Stimulated activated CD4-positive, alpha-beta T cell treated with anti-CD3 and anti-CD28 coated beads, Interleukin-15, amount 100 ng/mL, for 1 hour (primary cell): ENCODE measurements at places on chromosomes 13 and 19.

- DNase-seq = no peak
Observed at GRCh38 chr19:30169196-30169900, 202.8 kb upstream of the ZNF536 start.

- no peak for DNase-seq
Observed at GRCh38 chr13:47168066-47168465, 271.2 kb upstream of the HTR2A start.

DNA sequence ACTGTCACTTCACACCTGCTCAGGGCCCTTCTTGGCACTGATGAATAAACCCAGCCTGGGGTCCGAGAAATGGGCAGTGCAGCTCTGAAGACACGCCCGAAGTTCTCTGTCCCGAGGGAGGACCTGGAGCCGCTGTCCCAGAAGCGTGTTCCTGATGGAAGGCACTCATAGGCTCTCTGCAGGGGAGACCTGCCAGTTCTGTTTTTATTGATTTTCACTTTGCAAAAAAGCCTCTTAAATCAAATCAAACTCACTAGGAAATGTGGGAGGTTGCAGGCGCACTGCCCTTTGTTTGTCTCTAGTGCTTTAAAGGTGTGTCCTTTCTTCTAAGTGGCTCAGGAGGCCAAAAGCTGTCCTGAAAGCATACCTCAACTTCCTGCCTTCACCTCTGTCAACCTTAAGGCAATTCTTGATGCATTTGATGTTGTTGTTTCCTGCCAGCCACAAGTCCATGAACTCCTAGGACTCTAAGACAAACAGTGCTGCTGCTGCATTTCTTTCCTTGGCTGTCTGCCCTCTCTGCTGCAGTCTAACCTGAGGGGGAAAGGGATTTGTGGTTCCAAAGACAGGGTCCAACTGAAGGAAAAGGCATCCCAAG, 663.2 kb downstream of the UQCRFS1 start:
- DNase-seq = no peak

DNA sequence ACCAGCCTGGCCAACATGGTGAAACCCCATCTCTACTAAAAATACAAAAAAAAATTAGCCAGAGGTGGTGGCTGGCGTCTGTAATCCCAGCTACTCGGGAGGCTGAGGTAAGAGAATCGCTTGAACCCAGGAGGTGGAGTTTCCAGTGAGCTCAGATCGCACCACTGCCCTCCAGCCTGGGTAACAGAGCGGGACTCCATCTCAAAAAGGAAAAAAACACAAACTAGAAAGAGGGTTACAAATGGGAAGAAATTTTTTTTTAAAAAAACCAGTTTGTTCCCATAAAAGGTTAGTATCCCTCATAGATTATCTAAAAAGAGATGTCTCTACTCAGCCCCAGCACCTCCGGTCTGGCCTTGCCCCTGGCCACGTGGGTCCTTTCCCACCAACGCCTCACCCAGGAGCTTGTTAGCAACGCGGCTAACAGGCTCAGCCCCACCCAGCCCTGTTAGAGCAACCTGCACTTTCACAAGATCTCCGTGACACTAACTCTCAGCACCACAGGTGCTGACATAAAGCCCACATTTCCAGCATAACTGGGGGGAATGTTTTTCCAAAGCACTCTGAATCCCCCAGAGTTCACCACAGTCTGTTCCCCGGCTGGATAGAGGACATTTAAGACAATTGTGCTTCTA, 4.3 kb downstream of the DMKN start:
- no peak for DNase-seq

- no peak for DNase-seq
Observed at GRCh38 chr13:21846605-21847004, 175.7 kb downstream of the FGF9 start.

DNA sequence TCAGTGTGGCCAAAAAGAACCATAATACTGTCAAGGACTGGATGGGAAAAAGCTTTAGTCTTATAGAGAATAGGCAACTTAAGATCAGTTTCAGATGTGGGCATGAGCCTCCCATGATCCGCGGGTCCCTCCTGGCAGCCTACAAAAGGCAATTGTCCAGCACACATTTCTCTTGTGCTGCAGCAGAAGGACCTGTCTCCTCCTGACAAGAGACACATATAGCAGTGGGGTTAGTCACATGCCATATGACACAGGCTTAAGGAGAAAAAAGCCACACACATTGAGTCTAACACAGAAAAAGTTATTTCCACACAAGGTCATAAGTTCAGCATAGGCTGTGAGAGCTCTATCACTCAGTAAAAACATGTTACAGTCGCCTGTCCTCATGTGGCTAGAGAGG, 1378.7 kb upstream of the PRR20A start:
- no peak for DNase-seq

GRCh38 chr13:52001120-52001731, 10.0 kb downstream of the ATP7B start:
- no peak for DNase-seq

DNA sequence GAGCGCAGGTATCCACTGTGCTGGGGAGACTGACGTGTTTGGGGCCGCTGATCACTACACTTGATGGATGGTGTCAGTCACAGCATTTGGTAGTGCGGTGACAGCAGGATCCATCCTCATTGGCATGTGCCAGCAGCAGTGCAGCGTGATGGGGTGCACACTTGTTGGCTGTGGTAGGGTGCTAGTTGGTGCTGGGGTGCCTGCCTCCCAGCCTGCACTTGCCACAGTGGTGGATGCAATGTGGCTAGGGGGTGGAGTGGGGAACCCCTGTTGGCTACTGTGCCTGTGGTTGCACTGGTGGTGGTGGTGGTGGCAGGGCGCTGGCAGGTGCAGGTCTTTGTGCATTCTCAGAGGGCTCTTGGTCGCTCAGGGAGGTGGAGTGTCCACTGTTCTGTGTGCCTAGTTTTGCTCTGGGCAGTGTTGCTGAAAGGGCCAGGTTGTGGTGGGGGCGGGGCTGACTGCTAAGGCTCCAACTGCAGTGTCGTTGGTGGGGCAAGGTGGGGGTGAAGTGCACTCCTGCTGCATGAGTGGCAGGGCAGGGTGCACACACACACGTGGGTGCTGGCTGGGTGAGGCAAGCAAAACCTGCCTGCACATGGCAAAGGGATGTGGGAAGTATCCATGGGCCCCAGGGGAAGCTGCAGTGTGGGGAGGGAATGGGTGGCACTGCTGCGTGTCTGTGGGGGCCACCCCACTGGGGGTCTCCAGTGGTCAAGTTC, 84.8 kb downstream of the ZMYM2 start:
- DNase-seq = no peak

GRCh38 chr19:42052241-42052863, 17.7 kb downstream of the GRIK5 start:
- no peak for DNase-seq

DNA sequence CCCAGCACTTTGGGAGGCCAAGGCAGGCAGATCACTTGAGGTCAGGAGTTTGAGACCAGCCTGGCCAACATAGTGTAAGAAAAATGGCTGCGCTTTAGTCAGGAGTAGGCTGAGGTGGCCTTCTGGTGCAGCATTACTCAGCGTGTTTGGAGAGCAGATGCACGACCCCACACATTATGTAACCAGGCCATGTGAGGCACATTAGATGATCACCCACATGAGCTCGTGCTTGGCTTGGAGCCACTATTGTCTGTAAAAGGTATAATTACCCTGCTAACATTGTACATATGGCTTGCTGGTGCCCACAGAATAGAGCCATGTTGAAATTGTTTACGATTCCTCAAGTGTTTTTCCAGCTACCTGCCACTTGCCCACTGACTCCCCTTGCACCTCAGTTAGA, 24.0 kb upstream of the SCEL start:
- DNase-seq = no peak

DNA sequence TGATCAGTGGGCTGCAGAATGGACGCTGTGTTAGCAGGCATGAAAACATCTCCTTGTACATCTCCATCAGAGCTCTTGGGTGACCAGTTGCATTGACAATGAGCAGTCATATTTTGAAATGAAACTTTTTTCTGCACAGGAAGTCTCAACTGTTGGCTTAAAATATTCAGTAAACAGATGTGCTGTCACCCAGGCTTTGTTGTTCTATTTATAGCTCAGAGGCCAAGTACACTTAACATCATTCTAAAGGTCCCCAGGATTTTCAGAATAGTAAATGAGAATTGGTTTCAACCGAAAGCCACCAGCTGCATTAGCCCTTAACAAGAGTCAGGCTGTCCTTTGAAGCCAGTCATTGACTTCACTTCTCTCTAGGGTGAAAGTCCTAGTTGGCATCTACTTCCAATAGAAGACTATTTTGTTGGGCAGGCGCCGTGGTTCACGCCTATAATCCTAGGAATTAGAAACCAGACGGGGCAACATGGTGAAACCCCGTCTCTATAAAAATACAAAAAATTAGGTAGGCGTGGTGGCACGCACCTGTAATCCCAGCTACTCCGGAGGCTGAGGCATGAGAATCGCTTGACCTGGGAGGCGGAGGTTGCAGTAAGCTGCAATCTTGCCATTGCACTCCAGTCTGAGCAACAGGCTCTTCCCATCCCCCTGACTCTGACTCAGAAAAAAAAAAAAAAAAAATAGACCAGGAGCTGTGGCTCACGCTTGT, 7.9 kb upstream of the PDE4A start:
- no peak for DNase-seq

GRCh38 chr13:74217811-74218210, 83.6 kb upstream of the KLF12 start:
- DNase-seq = no peak

DNA sequence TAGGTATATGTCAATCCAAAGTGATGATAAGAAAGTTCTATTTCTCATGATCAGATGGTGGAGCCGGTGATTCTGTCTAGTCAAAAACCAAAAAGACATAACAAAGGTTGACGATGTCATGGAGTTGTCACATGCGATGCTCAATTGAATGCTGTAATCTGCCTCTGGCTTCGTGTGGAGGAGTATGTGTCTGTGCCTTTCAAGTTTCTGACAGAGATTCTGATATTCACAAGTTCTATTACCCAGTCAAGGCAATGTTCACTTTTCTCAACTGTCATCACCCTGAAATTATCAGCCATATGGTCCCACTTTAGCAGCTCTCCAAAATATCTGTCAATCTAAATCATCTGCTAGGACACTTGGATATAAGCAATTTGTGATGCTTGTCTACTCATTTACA, 367.6 kb upstream of the PRR20A start:
- no peak for DNase-seq
